ENCODE measurements at places on chromosomes 7 and 10. TPM values are rescaled to one million over a fixed set of nuclear protein-coding genes. Genes with fewer than 3 reads are reported as not detected.

DNA sequence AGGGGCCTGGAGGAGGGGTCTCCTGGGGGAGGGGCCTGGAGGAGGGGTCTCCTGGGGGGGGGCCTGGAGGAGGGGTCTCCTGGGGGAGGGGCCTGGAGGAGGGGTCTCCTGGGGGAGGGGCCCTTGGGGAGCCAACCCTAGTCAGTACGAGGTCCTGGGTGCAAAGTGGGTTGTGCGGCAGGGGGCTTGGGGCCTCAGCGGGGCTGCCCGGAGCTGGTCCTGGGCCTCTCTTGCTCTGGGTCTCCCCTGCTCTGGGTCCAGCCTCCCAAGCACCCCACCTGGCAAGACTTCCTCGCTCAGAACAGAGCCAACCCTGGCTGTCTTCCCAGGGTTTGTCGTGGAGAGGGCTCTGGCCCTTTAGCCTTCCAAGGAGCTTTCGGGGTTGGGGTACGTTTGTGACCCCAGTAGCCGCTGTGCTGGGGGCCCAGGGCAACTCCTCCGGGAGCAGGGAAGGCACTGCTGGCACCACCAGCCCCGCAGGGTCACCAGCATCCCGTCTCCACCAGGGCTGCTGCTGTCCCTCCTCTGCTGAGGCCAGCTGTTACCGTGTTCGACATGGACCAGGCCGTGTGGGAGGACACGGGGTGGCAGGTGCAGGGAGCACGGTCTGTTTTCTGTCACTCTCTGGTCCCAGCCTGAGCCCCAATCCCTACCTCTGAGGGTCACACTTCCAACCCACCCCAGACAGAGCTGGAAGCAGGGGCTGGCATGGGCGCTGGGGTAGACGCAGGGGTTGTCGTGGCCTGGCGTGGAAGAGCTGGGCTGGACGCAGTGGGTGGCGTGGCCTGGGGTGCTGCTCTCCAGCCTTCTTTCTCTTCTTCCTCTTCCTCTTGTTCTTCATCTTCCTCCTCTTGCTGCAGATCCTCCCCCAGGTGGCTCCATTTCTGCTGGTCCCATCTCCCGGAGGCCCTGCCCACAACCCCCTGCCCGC is 22.8 kb downstream of the PWWP2B start:
- no peak for DNase-seq

Gene MMP21
- total RNA-seq: not detected

Gene FAM204A
- 22.5 TPM for total RNA-seq

Gene MBL2
- total RNA-seq: not detected

- no peak for DNase-seq
Observed at GRCh38 chr7:7869651-7870050, 98.9 kb upstream of the GLCCI1 start.

- no peak for DNase-seq
Observed at GRCh38 chr7:18768256-18768655, 272.7 kb downstream of the HDAC9 start.

Gene FEZF1
- total RNA-seq: not detected

Gene PPP1R17
- total RNA-seq: not detected

Gene MSMB
- not detected for total RNA-seq

DNA sequence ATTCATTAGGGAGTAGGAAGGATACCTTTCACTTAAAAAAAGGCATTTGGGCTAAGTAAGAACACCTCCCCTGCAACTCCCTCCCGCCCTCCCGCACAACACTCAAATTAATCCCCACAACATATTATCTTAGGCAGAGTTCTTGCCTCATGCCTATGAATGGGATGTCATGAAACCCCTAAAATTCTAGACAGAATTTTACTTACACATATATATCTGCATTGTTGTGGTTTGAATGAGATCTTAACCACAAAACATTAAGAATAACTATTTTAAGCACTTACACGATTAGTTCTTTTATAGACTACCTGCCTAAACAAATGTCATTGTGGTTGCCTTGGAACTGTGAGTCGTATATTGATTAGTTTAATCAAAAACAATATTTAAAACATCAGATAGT is 4.5 kb upstream of the ITGB1 start:
- no peak for DNase-seq

Gene AZGP1
- total RNA-seq: not detected

- DNase-seq: no peak
Observed at GRCh38 chr10:11677480-11677879, 64.7 kb upstream of the ECHDC3 start.

Gene GNAT3
- total RNA-seq: not detected

Gene OLAH
- total RNA-seq: 2.5 TPM

DNA sequence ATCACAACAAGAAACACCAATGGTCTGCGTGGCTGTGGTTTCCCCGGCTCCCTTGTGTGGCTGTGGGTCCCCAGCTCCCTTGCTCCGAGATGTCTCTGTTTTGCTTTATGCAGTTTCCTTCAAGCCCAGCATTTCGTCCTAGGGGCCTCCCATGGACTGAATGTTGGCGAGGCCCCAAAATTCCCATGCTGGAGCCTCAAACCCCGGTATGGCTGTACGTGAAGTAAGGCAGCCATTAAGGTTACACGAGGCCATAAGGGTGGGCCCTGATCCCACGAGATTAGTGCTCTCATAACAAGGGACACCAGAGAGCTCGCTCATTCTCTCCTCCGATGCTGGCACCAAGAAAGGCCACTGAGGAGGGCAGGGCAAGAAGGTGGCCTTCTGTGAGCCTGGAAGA is 44.6 kb downstream of the INSIG1 start:
- no peak for DNase-seq

Gene KIAA1217
- total RNA-seq: 15.2 TPM

- no peak for DNase-seq
Observed at GRCh38 chr10:61397175-61397986, 55.8 kb downstream of the TMEM26 start.

DNA sequence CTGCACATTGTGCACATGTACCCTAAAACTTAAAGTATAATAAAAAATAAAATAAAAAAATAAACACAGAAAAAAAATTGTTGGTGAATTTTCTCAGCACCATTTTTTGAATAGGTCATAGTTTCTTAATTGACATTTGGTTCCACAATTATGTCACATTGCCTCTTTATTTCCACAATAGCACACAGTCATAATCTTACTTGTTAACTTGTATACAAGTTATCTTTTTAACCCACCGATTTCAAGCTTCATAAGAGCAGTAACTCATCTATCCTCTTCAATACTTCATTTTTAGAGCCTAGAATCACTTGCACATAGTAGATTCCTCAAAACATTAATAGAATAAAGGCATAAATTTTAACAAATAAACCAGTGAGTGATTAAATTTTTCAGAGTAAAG is 1425.1 kb upstream of the LRRTM3 start:
- no peak for DNase-seq

GRCh38 chr10:95467162-95467599 is 94.0 kb downstream of the SORBS1 start:
- no peak for DNase-seq

Gene SMARCD3
- 51.1 TPM for total RNA-seq

DNA sequence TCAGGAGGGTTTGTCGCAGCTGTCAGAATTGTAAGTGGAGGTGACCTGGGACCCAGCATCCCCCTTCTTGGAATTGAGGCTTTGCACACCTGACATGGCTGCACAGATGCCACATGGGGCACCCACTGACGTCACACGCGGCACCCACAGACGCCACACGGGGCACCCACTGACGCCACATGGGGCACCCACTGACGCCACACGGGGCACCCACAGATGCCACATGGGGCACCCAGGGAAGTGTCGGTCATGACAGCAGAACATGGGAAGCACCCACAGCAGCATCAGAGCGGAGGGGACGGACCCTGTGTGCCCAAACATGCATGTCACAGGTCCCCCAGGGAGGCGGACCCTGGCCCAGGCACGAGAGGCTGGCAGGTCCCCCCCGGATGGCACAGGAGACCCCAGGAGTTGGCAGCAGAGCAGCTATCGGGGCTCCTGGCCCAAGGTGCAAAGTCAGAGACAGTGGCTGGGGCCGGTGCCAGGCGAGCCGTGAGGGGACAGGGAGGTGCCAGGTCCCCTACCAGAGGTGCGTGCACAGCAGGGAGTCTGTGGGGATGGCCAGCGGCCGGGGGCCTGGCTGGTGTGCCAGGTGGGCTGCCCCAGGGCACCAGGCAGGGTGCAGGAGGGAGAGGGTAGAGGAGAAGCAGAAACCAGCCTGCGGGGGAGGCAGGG is 21.1 kb downstream of the KNDC1 start:
- DNase-seq: no peak

GRCh38 chr7:108637049-108637621 is 67.5 kb downstream of the DNAJB9 start:
- DNase-seq: no peak

Measured in thoracic aorta (tissue), 2 donors.